ENCODE measurements at places on chromosomes 2 and 18.

GRCh38 chr2:239264492-239264837, 136.4 kb downstream of the HDAC4 start:
- ATAC-seq: peak; percentile 8

- no peak for ATAC-seq
These were observed 82.7 kb downstream of the ORC4 start for GRCh38 chr2:147937744-147938349.

DNA sequence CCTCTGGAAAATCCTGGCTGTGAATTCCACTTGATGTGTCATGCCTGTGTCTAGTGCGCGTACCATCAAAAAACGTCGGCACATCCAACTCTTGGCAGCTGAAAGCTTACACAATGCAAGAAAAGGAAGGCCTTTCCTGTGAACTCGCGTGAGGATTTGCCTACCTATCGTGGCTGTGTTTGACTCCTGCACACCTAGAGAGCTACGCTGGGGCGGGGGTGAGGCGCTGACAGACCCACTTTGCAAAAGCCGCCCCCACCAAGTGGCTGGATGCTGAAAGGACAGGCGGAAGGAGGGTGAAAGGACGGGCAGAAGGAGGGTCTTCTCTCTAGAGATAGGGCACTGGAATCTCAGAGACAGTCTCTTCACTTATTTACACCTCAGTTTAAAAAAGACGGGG, 270.1 kb downstream of the EIPR1 start:
- no peak for ATAC-seq

DNA sequence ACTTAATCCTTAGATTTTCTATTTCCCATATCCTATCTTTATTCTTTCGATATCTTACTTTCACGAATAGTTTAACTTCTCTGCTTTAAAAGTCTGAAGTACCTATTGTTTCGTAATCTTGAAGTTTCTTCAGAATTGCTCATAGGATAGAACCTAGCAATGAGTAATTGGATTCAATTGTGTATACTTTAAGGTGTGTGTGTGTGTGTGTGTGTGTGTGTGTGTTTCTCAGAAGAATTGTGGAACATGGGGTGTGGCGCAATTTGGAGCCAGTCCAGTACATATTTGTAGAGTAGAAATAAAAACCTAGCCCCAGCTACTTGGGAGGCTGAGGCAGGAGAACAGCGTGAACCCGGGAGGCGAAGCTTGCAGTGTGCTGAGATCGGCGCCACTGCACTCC, 897.6 kb downstream of the BCL11A start:
- ATAC-seq: no peak

- ATAC-seq: peak; percentile 88
These were observed 15.4 kb upstream of the RMC1 start for GRCh38 chr18:23487738-23488570.

DNA sequence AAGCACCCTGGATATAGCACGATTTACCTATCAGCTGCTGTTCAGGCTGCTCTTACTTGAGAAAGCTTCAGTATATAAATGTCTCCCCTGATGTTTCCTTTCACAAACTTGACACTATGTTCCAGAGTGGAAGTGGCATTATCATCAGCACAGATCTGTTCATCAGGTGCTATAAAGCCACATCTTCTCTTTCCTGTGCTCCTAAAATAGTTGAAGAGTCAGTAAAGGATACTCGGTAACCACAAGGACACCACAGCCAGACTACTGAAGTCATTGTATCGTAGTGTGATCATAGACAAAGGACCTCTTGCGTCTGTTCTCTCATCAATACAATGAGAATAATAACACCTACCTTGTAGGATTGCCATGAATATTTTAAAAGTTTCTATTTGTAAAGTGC, 841.0 kb upstream of the CELF4 start:
- ATAC-seq: no peak

GRCh38 chr18:10522574-10522973, 3.3 kb upstream of the NAPG start:
- no peak for ATAC-seq

GRCh38 chr2:133004623-133005022, 334.6 kb upstream of the LYPD1 start:
- no peak for ATAC-seq

DNA sequence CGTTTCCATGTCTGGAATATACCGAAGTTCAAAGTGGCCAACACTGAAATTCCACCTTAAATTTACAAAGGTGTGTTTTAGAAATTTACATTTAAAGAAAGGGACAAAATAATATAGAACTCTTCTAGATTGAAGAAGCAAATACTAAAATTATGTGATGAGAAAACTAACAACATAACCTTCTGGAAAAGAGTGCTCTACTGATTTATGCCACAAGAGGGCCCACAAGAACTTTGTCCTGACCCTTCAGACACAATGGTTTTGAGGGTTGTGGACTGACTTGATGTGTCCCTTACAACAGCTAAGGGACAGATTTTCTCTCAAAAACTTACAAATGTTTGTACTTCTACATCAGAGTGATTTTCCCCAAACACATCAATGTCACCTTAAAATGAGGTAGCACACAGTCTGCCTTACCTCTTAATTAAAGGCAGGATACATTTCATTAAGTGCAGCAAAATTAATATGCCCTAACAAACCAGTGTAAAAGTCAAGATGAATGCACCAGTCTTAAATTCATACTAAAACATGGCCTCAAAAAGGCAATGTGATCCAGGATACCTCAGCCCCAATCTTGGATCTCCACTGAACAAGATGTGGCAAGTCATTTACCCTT, 36.2 kb downstream of the EIF2AK3 start:
- ATAC-seq: peak; percentile 72

- no peak for ATAC-seq
These were observed 99.8 kb upstream of the NEUROD1 start for GRCh38 chr2:181780047-181780651.

GRCh38 chr18:12579775-12580174, 78.1 kb downstream of the SPIRE1 start:
- no peak for ATAC-seq

DNA sequence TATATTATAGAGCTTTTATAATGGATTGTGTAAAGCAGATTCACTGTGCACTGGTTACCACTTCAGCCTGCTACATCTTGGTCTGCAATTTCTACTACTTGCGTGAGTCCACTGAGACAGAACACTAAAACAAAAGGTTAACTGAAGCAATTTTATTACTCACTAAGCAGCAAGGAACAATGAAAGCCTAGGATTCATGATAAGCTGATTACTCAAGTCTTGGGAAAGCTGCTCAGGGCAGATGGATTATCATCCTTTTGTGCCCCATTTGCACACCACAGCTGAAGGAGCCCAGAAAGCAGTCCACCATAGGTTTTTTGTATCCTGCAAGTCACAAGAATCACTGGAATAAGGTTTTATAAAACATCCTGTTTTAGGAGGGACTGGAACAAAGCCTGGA, 1215.2 kb upstream of the TMEFF2 start:
- ATAC-seq: no peak

DNA sequence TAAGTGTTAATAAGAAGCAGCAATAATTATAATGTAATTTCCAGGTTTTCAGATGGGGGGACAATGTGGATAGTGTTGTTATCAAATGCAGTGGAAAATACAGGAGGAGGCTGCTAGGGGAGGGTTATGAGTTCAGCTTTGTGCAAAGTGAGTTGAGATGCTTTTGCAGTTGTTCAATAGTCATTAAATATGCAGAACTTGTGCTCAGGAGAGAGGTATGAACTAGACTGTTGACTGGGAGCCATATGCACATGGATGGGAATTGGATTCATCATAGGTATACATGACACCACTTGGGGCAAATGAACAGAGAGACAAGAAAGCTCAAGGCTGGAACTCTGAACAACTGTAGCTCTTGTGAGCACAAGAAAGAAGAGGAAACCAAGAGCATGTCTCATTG, 182.1 kb upstream of the PID1 start:
- ATAC-seq: no peak

GRCh38 chr2:29894822-29895614, 26.4 kb downstream of the ALK start:
- no peak for ATAC-seq

DNA sequence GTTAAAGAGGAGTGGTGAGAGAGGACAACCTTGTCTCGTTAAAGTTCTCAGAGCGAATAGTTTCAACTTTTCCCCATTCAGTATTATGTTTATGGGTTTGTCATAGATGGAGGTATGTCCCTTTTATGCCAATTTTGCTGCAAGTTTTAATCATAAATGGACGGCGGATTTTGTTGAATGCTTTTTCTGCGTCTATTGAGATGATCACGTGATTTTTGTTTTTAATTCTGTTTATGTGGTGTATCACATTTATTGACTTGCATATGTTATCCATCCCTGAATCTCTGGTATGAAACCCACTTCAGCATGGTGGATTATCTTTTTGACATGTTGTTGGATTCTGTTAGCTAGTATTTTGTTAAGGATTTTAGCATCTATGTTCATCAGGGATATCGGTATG, 1123.8 kb upstream of the KLHL29 start:
- ATAC-seq: no peak

- peak; percentile 29 for ATAC-seq
These were observed 4.3 kb downstream of the POLR2D start for GRCh38 chr2:127853671-127854070.

- no peak for ATAC-seq
These were observed 670.4 kb downstream of the KCNJ3 start for GRCh38 chr2:155368934-155369333.

DNA sequence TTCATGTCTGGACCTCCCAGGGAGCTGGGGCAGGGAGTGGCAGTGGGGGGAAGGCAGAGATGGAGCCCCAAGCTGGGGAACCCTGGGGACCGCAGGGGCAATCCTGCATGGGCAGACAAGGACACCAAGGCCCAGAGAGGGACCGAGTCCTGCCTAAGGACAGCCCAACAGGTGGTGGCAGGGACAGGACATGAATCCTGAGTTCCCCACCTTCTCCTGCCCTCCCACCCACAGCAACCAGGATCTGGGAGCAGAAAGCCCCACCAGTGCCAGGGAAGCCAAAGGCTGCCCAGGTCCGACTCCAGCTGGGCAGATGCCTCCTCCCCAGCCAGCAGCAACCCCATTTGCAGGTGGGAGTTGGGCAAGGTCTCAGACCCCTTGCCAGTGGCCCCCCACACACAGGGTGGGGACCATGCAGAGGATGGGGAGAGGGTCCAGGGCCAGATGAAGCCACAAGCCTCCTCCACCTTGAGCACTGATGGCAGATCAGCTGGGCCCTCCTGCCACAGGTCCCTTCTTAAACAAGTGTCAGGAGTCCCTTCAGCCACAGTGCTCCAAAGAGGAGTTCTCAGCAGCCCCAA, 6.3 kb downstream of the ADRA2B start:
- ATAC-seq: no peak

DNA sequence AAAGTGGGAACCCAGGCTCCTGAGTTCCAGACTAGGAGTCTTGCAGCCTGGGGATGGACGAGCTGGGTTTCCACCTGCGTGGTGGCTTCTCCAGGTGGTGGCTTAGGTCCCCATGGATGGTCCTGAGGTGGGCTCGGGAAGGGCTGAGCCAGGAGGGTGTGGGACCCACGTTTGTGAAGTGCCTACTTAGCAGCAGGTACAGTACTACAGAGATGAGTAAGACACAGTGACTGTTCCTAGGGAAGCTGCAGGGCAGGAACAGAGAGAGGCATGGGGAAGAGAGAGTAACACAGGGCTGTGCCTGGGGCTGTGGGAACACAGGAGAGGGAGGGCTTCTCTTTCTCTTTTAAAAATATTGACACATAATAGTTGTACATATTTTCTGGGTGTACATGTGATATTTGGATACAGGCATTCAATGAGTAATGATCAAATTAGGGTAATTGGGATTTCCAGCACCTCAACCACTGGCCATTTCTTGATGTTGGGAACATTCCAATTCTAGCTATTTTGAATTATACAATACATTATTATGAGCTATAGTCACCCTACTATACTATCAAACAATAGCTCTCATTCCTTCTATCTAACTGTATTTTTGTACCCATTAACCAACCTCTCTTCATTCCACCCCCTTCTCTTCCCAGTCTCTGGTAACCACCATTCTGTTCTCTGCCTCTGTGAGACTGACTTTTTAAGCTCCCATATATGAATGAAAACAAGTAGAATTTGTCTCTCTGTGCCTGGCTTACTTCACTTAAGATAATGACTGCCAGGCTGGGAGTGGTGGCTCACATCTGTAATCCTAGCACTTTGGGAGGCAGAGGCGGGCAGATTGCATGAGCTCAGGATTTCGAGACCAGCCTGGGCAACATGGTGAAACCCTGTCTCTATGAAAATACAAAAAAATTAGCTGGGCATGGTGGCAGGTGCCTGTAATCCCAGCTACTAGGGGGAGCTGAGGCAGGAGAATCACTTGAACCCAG, 15.0 kb downstream of the TOGARAM2 start:
- no peak for ATAC-seq

DNA sequence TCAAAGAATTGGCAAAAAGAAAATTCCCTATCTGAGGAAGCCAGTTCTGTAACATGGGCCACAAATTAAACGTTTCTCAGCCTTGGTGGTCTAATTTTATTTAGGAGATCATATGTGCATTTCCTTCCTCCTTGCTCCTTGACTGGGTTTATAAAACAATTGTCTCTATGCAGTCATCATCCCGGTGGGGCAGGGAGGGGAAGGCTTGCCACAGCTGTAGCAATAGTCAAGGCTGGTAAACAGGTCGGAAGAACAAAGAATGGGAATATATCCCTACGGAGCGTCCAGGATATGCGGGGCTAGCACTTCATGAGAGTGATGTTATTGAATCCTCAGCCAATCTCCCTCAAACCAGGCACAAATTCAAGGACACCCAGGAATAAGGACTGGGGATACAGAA, 143.8 kb downstream of the RNF152 start:
- ATAC-seq: no peak

DNA sequence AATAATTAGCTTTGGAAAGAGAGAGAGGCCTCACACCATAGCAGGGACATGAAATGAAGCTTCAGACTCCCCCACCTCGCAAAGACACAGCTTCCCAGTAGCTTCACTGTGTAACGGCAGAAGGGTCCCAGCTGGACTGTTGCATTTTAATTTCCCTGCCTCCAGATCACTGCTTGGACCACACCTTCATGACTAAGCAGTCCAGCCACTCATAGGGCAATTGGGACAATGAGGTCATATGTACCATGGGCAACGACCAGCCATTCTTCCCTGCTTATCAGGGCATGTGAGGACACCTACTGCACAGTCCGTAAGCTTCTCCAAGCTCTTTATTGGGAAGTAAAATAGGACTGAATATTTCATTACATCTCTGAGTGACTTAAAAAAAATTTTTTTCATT, 183.0 kb downstream of the MREG start:
- no peak for ATAC-seq

- no peak for ATAC-seq
These were observed 11.7 kb downstream of the ANO7 start for GRCh38 chr2:241199897-241200821.

DNA sequence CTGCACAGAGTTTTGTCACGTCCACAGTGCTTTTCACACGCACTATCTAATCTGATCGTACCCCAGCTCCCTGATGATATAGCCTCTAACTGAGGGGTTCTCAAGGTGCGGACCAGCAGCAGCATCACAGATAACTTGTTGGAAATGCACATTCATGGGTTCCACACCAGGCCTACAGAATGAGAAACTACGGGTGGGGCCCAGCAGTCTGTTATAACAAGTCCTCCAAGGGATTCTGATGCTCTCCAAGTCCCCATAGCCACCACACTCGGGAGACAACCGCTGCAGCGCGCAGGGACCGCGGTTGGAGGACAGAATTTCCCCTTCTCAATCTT, 745 bp upstream of the BZW1 start:
- ATAC-seq: no peak

GRCh38 chr2:55887901-55888624, 35.5 kb downstream of the EFEMP1 start:
- ATAC-seq: no peak

GRCh38 chr2:38793511-38793910, 15.5 kb downstream of the GEMIN6 start:
- ATAC-seq: no peak

- ATAC-seq: no peak
These were observed 6.3 kb upstream of the RPRD1A start for GRCh38 chr18:36073676-36074075.

- ATAC-seq: no peak
These were observed 8.6 kb downstream of the CLASP1 start for GRCh38 chr2:121640380-121641316.

All from activated T-helper 17 cell treated with anti-CD3 and anti-CD28 coated beads, Interleukin-2, amount 50 U/mL, for 72 hours (primary cell).